Stimulated activated CD4-positive, alpha-beta T cell treated with anti-CD3 and anti-CD28 coated beads, Interleukin-15, amount 100 ng/mL, for 48 hours (primary cell): ENCODE measurements at places on chromosomes 1 and 21.

- DNase-seq = no peak
These were observed 19.9 kb upstream of the KCNE2 start for GRCh38 chr21:34343838-34344381.

GRCh38 chr1:149888999-149889289 lies 10.4 kb upstream of the BOLA1 start:
- no peak for DNase-seq

DNA sequence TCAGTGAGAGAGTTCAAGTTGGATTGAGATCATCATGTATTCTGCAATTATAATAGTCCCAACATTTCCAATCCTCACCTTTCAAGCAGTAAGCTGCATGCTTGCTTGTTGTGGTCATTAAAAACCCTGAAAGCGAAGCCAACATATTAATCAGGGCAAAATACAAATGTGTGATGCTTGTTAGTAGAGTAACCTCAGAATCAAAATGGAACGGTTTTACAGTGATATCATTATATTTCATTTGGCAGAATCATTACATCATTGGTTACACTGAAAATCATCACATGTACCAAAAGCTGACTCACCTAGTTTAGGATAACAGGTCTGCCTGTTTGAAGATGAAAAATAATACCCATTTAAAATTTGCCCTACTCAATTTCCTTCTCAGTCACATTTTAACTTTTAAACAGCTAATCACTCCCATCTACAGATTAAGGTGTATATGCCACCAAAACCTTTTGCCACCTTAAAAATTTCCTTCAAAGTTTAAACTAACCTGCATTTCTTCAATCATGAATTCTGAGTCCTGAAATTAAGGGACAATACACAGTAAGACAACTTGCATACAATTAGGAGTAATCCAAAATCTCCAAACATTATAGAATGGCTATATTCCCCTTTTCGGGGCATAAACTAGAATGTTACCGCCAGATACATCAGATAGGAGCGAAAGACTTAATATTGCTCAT lies 3.5 kb downstream of the GAS5 start:
- DNase-seq = no peak

- DNase-seq = no peak
These were observed 11.4 kb downstream of the AGMAT start for GRCh38 chr1:15573477-15573876.

DNA sequence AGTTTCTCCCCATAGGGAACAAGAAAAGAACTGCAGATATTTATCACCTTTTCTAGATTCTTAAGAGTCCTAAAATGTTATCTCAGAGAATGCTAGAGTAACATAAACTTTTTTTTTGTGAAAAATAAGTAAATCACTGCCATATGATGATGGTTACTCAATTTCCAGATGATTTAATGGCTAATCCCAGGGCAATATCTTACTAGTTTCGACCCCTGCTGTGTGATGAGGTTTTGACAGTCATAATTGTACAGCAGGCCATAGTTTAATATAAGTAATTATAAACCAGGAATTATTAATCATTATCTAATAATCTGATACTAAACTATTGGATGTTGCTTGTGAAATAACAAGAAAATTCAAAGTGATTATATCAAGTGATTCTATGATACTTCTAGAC lies 210.6 kb downstream of the HLX start:
- no peak for DNase-seq

DNA sequence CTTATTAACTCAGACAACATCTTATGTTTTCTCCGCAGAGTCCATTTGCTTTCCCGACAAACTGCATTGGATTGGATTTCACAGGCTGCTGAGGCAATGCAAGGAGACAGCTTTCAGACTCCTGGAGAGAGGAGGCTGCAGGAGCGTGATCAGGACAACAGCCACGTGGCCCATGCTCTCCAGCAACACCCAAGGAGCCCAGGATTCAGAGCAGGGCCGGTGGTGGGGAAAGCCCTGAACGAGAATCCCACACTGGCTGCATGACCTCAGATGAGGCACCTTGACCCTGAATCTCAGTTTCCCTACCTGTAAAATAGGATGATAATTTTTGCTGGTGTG lies 78.3 kb upstream of the NFASC start:
- no peak for DNase-seq

DNA sequence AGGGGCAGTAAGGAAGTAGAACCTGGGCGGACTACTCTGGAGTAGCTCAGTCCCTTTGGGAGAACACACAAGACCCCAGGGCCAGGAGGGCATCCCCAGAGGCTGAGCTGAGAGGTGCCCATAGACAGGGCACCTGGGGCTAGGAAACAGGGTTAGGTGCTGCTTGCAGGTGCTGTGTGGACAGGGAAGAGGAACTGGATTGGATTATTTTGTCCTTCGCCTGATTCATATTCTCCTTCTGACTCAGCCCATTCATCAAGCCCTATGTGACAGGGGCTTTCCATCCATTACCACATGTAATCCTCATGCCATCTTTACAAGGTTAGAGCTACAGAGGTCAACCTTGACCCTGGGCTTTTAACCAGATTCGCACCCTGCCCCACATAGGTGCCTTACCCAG lies 183.9 kb downstream of the C1orf94 start:
- no peak for DNase-seq

DNA sequence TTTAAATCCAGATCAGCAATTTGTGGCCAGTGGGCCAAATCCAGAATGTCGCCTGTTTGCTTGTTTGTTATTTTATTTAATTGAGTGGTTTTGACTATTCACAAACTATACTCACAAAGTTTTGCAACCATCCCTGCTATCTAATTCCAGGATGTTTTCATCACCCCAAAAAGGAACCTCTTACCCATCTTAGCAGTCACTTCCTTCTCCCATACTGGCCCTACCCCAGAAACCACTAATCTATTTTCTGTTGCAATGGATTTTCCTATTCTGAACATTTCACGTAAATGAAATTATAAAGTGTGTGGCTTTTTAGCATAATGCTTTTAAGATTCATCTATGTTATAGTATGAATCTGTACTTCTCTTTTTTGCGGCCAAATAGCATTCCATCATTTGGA lies 41.3 kb downstream of the WDTC1 start:
- DNase-seq = no peak

- DNase-seq = no peak
These were observed 40.5 kb upstream of the EDN2 start for GRCh38 chr1:41524676-41525675.

DNA sequence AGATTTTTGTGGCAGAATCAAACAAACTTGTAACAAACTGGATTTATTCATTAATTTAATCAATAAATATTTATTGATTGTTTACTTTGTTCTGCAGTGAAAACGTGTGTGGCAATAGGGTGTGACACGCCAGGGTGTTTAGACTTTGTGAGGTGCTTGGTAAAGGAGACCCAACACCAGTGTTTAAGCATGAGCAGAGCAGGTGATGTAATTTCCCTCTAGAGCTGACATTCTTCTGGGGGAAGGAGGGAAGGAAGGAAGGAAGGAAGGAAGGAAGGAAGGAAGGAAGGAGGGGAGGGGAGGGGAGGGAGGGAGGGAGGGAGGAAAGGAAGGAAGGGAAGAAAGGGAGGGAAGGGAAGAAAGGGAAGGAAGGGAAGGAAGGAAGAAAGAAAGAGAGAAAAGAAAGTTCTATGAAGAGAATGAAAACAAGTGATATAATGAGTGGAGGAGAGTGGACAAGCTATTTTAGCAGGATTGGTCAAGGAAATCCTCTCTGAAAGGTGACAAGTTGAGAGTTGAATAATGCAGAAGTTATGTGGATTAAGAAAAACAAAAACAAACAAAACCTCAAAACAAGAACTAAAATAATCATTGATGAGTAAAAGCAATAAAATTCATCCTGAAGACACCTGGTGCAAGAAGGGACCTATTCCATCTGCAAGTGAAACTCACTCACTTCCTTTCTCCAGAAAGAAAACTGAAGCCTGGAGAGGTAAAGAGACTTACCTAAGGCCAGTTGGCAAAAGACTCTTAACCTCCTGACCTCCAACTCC lies 60.8 kb downstream of the TSEN15 start:
- DNase-seq = no peak

GRCh38 chr1:180117764-180118116 lies 36.9 kb upstream of the QSOX1 start:
- DNase-seq = no peak

DNA sequence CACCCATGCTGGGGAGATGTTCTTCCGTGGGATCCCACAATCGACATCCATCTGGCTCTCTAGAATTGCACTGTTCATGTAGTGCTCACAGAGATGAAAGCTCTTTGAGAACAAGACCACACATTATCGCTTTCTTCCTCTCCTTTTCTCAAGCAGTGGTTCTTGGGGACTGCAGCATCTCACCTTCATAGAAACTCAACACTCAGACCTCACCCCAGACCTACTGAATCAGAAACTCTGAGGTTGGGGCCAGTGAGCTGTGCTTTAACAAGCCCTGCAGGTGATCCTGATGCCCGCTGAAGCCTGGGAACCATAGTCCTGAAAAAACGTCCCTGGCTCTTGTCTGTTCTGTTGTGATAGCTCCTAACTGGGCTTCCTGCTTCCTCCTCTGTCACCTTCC lies 251.3 kb upstream of the FGGY start:
- no peak for DNase-seq

GRCh38 chr1:40592107-40592803 lies 60.8 kb downstream of the ZNF684 start:
- DNase-seq = no peak

GRCh38 chr21:38352536-38353219 lies 95.9 kb downstream of the KCNJ15 start:
- DNase-seq = no peak

DNA sequence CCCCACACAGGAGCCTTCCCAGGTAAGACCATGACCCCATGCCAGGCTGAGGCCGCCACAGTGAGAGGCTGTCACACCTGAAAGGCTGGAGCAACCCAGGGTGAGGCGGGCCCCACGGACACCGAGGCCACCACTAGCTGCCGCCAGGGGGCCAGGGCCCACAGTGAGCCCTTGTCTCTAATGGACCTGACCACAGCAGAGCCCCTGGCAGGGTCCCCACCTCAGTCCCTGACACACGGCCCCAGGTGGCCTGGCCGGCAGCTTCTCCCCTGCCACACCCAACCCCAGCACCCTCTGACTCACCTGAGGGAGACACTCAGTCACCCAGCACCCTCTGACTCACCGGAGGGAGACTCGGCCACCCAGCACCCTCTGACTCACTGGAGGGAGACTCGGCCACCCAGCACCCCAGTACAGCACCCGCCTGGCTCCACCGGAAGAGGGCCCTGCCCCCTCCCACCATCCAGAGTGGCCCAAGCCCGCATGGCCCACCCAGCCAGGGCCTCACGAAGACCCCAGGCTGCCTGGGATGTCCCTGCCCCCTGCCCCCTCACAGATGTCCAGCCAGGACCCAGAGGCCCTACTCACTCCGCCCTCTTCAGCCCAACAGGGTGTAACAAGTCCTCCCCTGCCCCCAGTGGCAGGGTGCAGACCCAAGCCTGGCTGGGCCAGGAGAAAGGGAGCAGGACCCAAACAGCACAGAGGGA lies 4.4 kb downstream of the DVL1 start:
- peak; percentile 53 for DNase-seq

- no peak for DNase-seq
These were observed 85.4 kb upstream of the PBX1 start for GRCh38 chr1:164473544-164473943.

GRCh38 chr1:220908757-220909156 lies 29.5 kb downstream of the HLX start:
- DNase-seq = no peak

GRCh38 chr1:78570539-78570938 lies 49.7 kb upstream of the IFI44L start:
- no peak for DNase-seq

GRCh38 chr1:248757784-248758195 lies 2.2 kb upstream of the LYPD8 start:
- DNase-seq = no peak

DNA sequence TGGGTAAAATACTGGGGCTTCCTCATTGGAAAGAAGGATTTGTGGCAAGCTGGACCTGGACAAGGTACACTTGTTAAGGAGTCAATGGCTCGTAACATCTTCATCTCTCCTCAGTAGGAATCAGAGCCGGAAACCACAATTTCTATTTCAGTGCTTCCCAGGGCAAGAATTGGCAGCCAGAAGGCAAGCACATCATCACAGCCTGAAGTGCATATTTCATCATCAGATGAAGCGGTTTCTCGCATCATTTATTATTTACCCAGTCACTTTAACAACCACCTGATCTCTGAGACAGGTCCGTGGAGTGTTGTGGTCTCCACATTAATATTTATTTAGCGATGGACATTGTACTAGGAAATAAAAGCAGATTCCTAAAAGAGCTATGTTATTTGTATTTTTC lies 55.0 kb downstream of the KCNJ15 start:
- no peak for DNase-seq

- no peak for DNase-seq
These were observed 28.2 kb downstream of the SLC30A10 start for GRCh38 chr1:219900201-219900600.
